ENCODE measurements at places on chromosomes 11 and 22.

GRCh38 chr22:29689206-29689879 lies 30.5 kb upstream of the CABP7 start:
- no peak for DNase-seq

GRCh38 chr22:30876221-30876751 lies 92.3 kb downstream of the MORC2 start:
- no peak for DNase-seq

DNA sequence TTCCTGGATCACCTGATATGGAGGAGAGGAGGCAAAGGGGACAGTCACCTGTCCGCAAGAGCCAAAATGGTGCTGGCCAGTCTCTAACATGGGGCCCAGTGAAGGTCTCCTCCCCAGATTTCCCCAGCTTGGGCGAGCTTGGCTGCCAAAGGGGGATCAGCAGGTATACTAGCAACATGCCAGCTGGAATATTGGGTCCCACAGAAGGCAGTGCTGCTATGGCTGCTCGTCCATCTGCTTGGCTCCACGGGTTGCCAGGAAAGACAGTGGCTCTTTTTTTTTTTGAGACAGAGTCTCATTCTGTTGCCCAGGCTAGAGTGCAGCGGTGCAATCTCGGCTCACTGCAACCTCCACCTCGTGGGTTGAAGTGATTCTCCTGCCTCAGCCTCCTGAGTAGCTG lies 12.7 kb upstream of the KAT5 start:
- no peak for DNase-seq

GRCh38 chr22:33579448-33580093 lies 340.7 kb downstream of the LARGE1 start:
- peak; percentile 71 for DNase-seq

GRCh38 chr11:45208135-45208534 lies 61.7 kb downstream of the PRDM11 start:
- peak; percentile 57 for DNase-seq

GRCh38 chr22:41222846-41223507 lies 17.8 kb downstream of the CHADL start:
- DNase-seq = no peak

DNA sequence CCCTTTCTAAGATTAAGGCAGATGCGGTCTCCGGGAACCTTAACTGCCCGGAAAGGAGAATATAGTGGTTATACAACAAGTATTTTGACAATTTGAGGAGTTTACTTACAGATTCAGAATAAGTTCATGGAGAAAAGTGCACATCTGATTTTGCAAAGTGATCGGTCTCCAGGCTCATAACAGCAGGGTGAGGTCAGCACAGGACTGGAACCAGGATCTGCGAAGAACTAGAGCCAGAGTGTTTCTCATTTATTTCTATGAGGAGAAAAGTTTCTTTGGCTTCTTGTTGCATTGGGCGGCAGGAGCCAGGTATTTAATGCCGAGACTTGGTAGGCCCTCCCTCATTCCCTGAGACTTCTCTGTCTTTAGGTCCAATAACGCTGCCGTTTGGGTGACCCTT lies 3.7 kb downstream of the ADAMTS15 start:
- no peak for DNase-seq

DNA sequence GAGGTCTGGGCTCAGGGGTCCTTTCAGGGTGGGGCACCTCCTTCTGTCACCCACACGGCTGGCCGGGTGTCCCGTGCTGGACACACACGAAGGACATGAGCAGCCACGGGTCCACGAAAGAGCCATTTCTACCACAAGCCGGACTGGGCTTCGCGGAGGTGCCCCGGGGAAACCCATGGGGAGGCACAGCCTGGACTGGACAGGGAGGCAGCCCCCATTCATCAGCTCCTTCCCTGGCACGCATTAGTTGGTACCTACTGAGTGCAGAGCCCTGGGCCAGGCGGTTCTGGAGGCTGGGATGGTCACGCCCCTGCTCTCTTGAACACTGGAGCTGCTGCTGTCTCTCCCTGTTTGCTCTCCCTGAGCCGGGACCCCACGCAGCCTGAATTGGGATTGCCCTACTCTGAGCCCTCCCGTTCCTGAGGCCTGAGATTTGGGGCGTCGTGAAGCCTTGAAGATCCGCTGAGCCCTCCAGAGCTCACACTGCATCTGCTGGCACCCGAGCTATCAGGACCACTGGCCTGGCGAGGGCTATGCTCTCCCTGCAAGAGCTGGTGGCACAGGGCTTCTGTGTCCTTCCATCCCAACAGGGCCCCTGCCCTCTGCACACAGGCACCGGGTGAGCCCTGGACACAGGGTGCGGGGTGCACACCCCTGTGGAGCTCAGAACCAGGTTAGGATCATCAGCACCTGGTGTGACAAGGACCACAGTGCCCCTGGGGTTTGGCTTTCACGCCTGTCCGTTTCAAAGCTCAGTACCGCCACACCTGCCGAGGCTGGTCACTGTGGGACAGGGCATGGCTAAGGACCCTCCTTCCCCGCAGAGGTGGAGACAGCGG lies 84.6 kb downstream of the MYEOV start:
- no peak for DNase-seq

GRCh38 chr11:134667505-134667904 lies 255.5 kb upstream of the B3GAT1 start:
- no peak for DNase-seq

DNA sequence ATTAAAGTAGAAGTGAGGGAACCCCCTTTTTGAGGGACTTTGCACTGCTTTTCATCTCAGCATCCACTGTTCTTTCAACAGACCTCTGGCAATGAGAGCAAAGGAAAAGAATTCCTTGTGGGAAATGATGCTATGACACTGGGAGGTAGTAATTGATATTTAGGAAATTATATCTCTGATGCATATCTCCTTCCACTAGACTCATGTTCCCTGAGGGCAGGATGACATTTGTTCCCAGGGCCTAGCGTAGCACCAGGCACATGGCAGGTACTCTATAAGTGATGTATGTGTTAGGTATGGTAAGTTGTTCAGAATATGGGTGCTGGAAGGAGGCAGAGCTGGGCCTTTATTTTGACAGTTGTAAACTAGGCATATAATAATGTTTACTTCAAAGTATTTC lies 142.9 kb downstream of the CCDC81 start:
- DNase-seq = no peak

DNA sequence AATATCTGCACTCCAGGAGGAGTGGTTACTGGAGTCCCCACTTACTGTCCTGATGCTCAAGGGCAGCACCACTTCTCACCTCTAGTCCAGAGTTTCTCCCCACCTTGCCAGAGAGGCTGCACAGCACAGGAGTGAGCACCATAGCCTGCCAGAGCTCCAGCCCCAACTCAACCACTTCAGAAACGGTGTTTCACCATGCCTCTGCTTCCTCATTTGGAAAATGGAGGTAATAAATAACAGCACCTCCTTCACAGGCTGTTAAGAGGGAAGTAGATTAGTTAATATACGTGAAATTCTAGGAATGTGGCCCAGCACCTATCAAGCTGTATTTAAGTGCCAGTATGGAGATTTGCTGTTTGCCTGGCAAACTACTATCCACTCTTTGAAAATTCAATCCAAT lies 63.0 kb downstream of the GALNT18 start:
- no peak for DNase-seq

DNA sequence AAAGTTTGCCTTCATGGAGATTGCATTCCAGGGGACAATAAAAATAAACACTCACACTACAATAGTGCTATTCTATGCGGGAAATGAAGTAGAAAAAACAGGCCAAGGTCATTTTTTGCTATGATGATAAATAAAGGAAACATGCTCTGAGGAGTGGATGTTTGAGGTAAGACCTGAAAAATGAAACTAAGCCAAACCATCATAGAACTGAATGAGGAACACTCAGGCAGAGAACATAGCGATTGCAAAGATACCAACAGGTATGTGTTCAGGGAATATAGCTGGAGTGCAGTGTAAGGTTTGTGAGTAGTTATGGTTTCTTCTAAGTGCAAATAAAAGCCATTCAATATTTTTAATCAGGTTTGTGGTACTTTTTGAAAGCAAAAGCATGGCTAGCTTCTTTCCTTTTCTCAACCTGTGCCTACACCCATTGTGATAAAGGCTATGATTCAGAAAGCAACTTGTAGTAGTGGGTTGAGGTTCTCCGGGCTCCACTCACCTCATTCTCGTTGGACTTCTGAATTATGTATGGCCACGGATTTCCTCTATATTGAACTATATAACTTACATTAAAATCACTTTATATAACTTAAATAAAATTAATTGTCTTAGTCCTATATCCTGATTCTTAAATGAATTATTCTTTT lies 278.2 kb upstream of the CHORDC1 start:
- no peak for DNase-seq

DNA sequence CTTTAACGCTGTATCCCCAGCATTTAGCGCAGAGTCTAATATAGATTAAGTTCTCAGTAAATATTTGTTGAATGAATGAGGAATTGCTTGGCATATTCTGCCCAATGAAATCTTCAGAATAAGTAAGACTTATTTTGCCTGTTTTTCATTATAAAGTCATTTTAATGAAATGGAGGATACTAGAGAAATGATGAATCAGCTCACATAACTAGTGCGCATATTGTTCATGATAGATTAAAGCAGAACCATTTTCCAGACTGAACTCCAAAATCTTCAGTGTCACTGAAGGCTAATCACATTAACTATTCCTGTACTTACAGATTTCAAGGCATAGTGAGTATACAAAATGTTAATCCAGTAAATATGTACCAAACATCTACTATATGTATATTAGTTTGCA lies 29.6 kb downstream of the ACER3 start:
- no peak for DNase-seq

DNA sequence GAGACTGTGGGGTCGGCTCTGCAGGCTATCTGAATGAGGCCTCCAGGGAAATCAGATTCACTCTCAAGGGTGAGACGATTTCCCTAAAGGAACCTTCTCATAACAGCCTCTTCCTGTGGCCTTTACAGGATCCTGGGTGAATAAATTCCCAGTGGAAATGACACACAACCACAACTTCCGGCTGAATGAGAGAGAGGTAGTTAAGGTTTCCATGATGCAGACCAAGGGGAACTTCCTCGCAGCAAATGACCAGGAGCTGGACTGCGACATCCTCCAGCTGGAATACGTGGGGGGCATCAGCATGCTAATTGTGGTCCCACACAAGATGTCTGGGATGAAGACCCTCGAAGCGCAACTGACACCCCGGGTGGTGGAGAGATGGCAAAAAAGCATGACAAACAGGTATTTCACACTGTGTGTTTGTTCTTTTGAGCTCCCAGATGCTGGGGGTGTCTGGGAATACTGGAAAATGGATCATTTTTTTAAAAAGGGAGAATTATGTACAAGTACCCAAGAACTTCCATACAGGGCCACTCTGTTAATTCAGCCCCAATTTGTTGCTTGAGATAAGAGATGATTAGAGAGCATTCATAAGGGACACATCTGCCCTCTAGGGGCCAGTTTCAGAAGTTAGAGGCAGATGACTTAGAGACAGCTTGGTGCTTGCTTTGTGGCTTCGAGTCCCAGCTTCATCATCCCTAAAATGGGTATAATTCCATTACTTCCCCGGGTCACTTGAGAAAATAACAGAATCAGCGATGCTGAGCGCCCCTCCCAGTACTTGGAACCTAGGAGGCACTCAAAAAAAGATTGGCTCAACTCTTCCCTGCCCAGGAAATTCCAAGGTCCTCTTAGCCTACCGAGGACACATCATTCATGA lies 10.2 kb downstream of the SERPIND1 start:
- DNase-seq = peak; percentile 79

DNA sequence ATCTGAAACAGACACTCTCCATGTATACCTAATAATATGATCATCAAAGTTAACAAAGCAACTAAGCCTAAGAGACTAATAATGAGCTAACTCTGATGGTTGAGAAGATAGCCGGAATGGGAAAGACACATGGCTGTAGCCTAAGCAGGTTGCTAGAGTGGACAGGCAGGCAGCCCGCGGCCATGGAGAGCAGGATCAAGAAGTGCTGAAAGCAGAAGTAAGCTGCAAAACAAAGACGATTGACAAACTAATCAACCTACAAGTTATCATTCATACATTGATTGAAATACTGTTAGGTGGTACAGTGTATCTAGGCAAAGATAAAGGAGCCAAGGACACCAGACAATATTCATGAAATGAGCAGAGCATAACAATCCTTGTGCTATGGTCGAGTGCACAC lies 29.3 kb downstream of the SLN start:
- DNase-seq = no peak

DNA sequence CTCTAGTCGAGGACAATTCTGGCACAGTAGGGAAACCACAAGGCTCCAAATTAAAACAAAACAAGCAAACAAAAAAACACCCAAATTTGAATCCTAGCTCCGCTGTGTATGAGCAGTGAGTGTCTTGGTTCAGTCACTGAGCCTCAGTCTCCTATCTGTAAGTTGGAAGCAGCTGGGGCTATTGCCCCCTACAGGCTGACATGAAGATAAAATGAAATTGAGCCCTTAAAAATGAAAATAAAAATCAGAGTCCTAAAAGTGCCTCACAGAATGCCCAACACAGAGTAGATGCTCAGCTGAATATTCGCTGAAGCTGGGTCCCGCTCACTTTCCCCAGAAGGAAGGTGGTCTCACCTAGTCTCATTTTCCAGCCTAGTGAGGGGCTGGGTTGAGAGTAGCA lies 65.2 kb downstream of the PDE2A start:
- no peak for DNase-seq

DNA sequence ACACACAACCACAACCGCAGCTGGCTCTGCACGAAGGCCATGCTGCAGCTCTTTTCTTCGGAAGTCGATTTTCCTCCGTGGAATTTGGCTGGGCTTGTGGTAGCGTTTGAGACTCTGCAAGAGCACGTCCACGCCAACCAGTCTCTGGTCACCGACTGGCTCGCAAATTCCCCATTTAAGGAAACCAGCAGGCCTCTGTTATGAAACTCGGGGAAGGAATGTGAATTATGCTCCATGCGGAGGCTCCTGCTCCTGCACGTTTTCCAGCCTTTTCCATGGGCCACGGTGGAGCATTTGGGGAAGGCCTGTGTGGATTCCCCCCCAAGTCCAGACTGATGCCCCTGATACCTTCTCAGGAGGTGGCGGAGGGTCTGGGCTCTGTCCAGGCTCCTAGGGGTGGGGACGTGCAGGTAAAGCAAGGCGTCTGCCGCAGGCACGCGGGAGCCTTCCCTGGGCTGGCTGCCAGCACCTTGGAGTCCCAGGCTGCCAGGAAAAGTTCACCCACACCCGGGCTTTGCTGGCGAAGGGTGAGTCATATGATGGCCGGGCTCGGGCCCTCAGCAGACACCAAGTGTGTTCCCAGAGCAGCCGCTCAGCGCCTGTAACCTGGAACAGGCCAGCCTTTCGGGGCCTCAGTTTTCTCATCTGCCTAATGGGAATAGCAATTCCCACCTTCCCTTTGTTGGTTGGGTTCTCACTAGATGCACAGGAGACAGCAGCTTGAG lies 41.9 kb downstream of the LRP5 start:
- peak; percentile 95 for DNase-seq

DNA sequence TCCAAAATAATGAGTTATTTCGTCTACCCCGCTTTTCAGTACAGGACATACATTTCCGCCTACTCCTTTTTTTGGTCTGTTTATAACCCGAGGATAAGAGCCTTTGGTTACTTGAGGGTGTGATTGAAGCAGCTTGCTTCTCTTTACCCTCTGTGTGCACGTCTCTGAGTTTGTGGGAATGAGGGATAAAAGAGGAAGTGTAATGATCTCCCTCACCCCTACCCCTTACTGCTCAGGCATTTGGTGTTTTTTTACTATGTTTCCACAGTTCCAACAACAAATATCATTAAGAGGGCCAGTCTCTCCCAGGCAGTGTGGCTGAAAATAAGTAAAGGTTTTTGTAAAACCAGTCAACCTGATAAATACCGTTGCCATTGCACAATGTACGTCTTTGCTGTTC lies 83.2 kb upstream of the GAL start:
- no peak for DNase-seq

- DNase-seq = no peak
Measured at GRCh38 chr11:7448201-7448600, 37.1 kb upstream of the OLFML1 start.
